DMS79 (cell line): ENCODE measurements at places on chromosomes 2 and 18.

- DNase-seq = no peak
These were observed 1.6 kb downstream of the KANSL1L start for GRCh38 chr2:210169516-210170195.

DNA sequence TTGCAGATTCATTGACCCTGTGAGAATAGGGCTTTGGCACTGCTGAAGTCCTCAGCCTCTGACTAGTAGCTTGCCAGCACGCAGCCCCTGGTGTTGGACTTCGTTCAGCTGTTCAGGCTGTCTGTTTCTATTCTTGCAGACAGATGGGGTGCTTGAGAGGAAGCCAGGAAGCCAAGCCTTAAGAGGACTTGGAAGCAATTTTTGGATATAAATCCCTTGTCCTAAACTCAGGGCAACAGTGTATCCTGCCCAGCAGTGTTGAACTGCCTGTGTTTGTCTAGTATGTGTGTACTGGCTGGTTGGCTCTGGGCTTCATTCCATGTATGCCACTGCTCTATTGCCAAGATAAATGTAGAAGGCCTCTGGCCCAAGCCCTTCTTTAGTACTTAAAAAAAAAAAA lies 108.6 kb downstream of the COMMD1 start:
- peak; percentile 86 for DNase-seq

GRCh38 chr2:237084444-237084843 lies 1.2 kb upstream of the COPS8 start:
- no peak for DNase-seq

DNA sequence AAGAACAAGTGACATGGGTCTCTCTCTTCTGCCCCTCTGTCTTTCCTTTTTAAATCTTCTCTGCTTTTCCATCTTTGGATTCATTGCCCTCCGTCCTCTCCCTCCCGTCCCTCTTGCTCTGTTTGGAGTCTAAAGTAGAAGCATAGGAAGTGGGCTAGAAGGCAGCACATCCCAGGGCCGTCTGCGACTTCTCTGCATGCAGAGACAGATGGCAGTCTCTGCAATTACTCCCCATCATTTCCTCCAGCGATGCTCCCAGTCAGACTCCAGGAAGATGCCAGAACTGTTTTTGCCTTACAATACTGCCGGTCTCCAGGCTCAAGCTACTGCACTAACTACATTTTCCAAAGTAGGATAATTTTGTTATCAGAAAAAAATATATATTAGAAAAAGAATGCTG lies 35.2 kb upstream of the LPIN2 start:
- no peak for DNase-seq

DNA sequence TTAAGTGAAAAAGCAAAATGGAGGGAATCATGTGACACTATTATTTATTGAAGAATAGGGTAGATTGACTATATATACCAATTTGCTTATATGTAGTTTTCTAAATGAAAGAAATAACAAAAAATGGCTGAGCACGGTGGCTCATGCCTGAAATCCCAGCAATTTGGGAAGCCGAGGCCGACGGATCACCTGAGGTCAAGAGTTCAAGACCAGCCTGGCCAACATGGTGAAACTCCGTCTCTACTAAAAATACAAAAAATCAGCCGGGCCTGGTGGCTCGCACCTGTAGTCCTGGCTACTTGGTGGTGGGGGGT lies 59.3 kb upstream of the MYCN start:
- DNase-seq = no peak

- no peak for DNase-seq
These were observed 124.9 kb downstream of the RDH14 start for GRCh38 chr2:18435426-18436037.

DNA sequence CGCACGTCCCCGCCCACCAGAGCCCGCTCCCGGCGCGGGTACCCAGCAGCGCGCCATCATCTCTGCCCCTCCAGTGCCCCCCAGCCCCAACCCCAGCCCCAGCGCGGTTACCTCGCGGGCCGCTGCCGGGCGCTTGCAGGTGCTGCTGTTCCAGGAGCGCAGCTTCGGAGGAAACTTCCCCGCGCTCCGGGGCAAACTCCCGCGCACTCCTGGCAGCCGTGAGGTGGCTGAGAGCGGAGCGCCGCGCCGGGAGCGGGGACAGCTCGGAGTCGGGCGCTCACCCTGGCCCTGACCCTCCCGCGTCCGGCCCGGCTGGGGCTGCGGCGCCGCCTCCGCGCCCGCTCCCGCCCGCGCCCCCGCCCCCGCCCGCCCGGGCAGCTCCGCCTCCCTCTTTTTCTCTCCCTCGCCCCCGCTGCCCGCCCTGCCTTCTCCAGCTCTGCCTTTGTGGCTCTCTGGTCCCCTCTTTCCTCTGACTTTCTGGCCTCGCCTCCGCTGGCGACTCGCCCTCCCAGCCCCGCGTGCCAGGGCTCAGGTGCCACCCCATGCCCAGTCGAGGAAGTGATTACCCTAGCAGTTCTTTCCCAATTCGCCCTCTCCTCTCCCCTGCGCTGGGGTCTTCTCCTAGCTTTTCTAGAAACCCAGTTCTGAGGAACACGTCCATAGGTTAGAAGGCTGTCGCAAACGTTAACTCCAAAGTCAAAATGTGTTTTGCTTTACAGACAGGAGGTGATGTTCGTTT lies at the start of gene CHST9:
CHST9 (minus strand) TSS at position 284 of the 739 bp plus-strand sequence. CDS start 42,499 bp downstream, outside the sequence.
- DNase-seq = no peak

- DNase-seq = no peak
These were observed 156.4 kb downstream of the DSEL start for GRCh38 chr18:67359873-67360838.

- DNase-seq = no peak
These were observed 52.8 kb downstream of the SLC35F5 start for GRCh38 chr2:113703386-113704299.

DNA sequence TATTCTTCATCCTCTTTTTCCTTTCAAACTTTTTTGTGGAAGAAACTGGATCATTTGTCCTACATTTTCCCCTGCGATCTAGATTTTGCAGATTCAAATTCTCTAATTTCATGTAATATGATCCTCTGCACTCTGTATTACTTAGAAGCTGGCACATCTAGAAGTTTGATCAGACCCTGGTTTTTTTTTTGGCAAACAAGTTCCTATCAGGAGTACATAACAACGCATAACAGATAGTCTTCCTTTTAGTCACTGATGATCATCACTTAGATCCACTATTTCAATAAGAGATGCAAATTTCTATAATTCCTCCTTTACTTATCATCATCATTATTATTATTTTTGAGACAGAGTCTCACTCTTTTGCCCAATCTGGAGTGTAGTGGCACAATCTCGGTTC lies 117.1 kb downstream of the CDH2 start:
- DNase-seq = no peak

DNA sequence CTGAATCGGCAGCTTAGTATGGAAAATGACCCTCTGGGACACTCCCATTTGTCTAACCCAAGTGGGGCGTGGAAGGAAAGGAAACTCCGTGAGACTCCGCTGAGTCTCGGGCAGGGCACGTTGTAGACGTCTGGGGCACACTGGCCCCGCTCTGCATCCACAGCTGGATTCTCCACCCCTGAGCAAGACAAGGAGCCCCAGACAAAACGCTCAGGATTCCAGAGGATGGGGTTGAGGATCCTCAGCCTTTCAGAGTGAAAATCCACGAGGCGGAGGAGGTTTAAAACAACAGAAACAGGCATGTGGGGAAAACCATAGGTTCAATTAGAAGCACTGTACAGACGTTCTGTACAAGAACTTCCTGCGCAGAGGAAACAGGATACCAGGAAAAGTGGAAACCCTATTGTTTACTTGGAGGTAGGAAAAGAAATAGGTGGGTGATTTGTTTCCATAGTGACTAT lies 124.9 kb upstream of the ZNF236 start:
- no peak for DNase-seq

- no peak for DNase-seq
These were observed 30.0 kb upstream of the KLHL14 start for GRCh38 chr18:32802591-32803451.

DNA sequence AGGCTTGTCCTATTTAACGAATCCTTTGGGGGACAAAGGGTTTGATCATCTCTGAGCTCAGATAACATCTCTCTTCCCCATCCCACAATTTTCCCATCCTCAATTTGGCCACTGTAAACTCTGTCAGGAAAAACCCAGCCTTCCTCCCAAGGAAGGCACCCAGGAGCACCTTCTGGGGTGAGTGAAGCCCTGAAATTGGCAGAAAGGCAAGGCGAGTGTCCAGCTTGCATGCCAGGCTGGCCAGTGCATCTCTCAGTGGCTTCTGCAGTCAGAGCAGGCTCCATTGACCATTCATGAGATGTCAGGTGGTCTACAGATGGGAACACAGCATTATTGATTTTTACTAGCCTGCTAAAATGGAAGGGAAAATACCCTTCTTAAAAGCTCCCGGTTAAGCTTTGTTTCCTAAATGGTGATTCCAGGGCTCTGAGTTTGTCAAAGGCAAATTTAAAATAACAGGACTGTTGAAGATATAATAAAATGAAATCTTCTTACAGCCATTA lies 83.2 kb upstream of the BOD1L2 start:
- no peak for DNase-seq

- no peak for DNase-seq
These were observed 64.4 kb downstream of the PLEKHM3 start for GRCh38 chr2:207960911-207961310.

DNA sequence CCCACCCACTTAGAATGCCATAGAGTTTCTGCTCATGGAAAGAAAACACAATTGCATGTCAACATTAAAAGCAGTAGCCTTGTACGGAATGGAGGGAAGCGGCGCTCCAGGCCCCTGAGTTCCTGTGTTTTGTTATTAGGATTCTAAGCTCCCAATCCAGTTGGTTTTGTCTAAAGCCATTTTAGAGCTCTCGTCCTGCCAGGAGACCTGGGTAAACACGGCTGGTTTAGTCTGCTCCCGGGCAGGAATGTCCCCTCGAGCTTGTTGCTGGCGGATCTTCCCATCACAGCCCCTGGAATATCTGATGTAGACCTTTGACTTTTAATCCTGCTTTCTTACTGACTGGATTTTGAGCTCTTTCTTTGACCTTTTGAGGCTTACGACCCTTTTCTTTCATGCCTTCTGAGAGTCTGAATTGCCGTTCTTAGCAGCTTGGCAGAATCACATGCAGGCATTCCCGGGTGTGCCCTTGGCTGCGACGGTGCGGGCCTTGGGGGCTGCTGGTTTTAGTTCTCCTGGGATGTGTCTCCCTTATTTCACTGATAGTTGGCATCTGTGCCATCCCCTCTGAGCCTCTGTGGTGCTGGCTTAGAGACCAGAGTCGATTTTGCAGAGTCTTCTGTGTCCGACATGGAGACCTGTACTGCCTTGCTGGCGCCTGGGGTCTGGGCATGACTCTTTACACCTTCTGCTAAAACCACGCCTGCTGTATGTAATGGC lies 25.4 kb downstream of the GREB1 start:
- DNase-seq = no peak

- no peak for DNase-seq
These were observed 270.8 kb upstream of the DCC start for GRCh38 chr18:52069201-52069600.
